ENCODE measurements at places on chromosomes 4 and X.

DNA sequence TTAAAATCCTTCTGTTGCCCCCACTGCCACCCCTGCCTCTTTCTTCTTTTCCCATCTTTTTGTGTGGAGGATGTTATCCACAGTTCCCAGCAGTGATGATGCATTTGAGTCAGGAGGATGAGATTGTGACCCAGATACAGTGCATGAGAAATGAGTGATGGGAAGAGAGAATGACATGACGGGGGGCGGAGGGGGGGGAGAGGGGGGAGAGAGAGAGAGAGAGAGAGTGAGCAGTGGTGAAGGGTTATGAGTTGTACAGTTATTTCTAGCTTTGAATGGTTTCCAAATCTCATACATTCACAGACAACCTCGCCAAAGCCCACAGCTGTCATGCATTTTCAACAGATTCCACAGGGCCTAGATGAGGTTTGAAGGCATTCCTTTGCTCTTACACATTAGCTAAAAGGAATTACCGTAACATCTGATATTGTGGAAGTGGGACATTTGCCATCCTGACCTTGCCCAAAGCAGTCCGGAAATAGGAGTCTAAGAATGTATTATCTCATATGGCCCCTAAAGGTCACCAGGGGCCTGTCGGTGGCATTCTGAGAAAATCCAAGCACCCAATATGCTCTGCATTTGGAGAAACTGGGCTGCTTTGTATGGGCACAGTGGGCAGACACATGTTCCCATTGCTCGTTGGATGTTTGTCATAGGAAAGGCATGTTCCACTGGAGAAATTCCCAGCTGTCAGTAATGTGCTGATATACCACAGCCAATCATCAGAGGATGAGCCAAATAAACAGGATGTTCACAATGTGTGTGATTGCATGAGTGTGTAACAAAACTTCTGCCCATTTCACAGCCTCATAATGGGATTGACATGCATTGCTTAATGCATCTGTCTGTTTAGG lies 435.8 kb downstream of the SPRY1 start:
- DNase-seq: no peak

- DNase-seq: no peak
Observed at GRCh38 chr4:138189206-138189605, 52.9 kb downstream of the SLC7A11 start.

DNA sequence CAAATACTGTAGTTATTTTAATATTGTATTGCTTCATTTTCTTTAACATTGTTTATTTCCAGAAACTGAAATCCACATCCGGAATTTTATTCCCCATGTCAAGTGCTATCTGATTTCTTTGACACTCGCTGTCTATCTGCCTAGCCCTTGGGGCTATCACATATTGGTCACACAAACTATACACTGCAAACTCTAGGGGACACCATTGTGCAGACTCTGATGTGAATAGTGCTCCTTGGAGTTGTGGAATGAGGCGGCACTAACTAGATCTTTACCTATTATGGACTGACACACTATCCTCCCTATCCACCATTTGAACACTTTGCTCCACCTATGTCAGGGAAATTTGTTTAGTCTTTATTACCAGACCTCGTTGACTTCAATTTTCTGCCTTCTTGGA lies 534.5 kb downstream of the GLUD2 start:
- DNase-seq: no peak

DNA sequence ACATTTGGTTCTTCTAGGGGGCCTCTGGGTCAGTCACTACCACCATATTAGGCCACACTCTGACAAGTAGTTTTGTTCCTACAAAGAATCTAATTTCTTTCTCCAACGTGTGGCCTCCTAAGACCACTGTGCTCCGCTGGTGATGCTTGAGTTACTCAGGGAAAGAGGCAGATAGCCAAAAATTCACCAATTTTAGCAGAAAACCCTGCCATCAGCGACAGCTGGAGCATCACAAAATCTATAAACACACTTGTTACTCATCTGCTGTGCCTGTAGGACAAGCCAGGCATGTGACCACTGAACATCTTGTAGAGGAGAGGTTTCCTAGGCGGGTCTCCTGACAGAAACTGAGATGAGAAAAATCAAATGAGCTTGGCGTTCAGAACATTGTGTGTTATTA lies 105.4 kb downstream of the SYNPO2 start:
- no peak for DNase-seq

- no peak for DNase-seq
Observed at GRCh38 chr4:1786544-1787362, 6.3 kb upstream of the FGFR3 start.

DNA sequence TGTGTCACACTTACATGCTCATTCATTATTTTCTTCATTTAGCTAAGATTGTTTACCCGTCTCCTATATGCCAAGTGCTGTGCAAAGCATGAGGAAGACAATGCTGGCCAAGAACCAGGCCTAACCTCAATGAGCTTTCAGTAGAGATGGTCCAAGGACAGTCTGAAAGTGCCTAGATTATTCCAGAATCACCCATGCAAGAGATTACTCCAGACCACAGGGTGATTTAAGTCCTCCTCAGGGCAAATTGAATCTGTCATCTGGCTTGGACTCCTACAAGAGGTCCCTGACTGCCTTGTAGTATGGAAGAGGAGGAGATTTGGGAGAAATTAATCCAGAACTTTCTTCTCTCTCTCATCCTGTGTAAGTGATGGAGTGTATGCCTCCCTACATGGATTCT lies 99.4 kb upstream of the NDP start:
- no peak for DNase-seq

- no peak for DNase-seq
Observed at GRCh38 chr4:12221031-12221430, 792.3 kb upstream of the HS3ST1 start.

DNA sequence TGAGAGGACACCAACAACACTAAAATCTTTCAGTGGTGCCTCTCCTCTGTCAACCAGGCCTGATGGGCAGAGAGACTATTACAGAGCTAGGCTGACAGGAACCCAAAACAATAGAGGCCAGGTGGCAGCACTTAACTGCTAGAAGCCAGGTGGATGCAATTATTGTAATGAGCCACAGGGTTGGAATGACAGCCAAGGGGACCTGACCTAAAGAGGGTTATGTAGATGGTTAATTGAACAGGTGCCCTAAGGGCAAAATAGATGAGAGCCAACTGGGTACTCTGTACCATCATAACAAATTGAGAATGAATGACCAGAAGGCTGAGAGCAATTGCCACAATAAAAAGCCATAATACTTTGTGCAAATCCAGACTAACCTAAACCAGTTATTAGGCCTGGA lies 24.7 kb upstream of the FRAS1 start:
- peak; percentile 97 for DNase-seq

DNA sequence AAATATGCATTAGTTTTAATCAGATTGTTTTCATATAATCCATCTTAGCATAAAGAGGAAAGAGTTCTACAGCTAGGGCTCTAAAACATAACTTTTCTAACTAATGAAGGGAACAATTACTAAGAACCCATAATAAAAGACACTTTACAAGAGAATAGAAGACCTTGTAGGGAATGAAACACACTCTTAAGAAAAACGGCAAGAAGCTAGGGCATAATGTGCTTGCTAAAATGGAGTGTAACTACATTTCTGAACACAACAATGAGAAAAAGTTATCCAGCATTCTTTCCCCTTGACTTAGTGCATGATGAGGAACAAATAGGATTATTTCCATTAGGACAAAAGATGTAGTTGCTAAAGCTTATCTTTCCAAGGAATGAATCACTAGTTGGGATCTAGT lies 54.6 kb downstream of the ARHGAP6 start:
- DNase-seq: no peak

DNA sequence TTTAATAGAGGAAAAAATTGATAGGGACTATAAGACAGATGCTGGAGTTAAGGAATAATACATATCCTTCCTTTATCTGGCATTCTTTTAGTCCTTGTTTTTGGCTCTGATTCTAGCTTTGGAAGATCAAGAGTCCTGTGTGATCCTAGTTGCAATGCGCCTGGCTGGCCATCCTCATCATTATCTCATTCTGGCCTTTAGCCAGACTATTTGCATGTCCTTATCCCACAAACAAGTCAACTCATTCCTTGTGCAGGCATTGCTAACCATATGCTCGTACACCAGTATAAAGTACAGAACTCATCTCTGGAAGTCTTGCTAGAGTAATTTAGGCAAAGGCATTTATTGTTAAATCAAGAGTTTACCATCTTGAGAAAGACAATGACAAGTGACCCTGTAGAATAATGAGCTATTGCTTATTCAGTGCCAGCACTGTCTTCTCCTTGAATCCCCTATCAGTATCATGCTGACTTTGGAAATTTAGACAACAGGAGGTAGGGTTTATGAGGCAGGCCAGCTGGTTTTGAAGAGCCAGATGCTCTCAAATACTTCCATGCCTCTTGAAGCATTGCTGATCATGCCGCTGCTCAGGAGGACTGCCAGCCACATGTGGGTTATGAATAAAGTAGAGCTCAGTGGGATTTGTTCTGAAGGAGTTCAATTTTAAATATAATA lies 1730.3 kb upstream of the TENM3 start:
- DNase-seq: no peak

GRCh38 chr4:125917559-125917958 lies 602.8 kb downstream of the FAT4 start:
- no peak for DNase-seq

DNA sequence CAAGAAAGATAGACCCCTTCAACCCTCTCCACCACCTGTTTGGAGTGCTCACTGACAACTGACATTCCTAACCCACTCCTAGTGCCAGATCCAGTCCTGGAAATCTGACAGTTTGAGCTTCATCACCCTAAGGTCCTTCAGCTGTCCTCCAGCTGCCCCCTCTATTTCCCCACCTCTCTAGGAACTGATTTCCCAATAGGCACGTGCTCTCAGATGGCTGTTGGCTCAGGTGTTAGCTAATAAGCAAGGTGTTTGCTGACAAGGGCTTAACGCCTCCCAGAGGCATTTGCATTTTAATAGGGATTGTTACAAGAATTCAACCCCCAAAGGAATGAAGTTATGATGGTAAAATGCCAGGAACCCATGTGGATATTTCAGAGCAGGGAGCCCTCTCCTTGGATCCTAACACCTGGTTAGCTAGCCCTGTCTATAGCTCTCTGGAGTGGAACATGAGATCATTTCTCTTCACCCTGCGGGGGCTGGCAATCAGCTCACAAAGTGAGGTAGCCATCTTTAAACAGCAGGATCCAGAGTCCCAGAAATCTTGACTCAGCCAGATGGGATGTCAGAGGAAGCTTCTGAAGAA lies 348.5 kb upstream of the SFRP2 start:
- DNase-seq: no peak

DNA sequence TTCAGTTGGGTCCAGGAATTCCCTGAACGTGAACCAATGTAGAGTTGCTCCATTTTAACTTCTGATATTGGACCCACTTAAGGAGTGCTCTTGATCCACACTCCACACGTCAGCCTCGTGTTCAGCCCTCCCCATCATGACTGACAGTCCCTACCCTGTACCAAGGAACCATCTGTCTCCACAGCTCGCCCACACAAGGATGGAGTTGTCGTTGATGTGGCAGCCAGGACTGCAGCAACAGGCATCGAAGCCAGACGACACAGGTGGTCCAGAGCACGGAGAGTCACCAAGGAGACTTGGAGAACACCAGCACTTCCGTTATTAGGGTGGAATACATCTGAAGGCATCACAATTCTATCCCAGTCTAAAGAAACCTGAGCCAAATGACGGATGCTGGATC lies 472.1 kb upstream of the NR3C2 start:
- no peak for DNase-seq

- DNase-seq: no peak
Observed at GRCh38 chr4:55635741-55636655, at the start of gene NMU. TSS of gene NMU (minus strand) at chr4:55636298. CDS start at chr4:55636192, 106 bp downstream.

DNA sequence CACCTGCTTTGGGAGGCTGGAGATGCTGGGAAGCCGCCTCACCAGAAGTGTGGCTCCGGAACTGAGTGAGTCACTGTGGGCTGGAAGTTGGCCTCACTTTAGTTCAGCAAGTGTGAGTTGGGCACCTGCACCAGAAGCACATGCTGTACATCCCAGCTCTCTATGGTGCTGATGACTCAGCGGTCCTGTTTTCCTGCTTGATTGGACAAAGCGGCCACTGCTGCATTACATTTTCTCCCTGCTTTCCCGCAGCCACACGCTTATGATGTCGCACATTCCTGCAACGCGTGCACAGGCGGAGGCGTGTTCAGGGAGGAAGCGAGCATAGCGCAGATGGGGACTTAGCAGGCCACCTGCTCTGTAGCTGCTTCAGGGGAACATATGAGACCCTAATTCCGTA lies 26.7 kb upstream of the CLDN34 start:
- DNase-seq: no peak
